Aorta (tissue), 5 donors: ENCODE measurements at places on chromosomes 2 and 18. TPM values are rescaled to one million over a fixed set of nuclear protein-coding genes. Genes with fewer than 3 reads are reported as not detected.

B3GNT7 gene
- total RNA-seq: 4.0 TPM

AKAIN1 gene
- not detected for total RNA-seq

EFEMP1 gene
- total RNA-seq: 793 TPM

TUBA4B gene
- not detected for total RNA-seq

KDSR gene
- 74.3 TPM for total RNA-seq

CFAP65 gene
- total RNA-seq: not detected

ERBB4 gene
- 28.6 TPM for total RNA-seq

DNA sequence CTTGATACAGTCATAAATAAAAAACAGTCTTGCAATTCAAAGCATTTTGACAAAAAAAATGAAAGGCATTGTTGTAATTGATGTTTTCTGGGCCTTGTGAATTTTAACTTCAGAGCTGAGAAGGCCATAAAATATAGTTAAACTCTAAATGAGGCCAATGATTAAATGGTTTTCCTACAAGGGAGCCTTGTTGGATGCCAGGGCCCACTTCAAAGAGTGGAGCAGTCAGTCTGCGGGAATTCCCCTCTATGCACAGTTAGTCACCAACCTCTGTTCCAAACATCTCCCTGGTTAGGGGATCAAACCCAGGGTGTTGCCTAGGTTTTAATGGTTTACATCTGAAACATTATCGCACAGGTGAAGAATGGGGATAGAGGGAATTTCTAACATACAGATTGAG lies 143.4 kb downstream of the NCKAP5 start:
- H3K4me3 ChIP-seq: no peak overlapping the region
- no peak overlapping the region for H3K27ac ChIP-seq
- H3K27me3 ChIP-seq: no peaks in the 10 kb centered on the region
- no peaks in the 10 kb centered on the region for H3K36me3 ChIP-seq

DNA sequence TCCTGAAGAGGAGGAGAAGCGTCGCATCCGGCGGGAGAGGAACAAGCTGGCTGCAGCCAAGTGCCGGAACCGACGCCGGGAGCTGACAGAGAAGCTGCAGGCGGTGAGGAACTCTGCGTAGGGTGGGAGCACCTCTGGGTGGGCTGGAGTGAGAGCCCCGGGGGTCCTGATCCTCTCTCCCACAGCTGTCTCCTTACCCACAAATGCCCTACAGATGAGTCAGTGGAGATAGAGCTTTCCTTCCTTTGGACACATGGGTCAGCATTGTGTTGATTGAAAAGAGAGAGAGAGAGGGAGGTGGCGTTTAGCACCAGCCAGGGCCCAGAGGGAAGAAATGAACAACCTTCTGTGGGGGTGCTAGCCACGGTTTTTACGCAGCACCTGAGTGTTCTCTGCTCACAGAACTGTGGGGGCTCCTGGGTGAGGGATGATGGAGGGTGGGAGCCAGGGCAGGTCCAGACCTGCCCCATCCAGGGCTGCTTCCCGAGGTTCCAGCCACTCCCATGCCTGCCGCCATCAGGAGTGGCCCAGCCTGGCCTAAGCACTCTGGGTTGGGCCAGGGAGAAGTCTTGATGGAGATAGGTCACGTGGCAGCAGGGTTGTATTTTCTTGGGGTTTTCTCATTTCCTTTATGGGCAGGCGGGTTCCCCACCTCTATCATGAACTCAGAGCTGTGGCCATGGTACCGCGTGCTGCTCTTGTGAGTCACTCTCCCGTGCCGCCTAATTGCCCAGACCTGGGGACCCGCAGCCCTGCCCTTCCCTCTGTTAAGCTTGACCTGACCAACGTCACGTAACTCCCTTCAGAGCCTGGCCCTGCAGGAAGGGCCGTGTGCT lies 16.3 kb downstream of the FOSL2 start:
- H3K4me1 ChIP-seq: no peaks in the 10 kb centered on the region
- H3K27me3 ChIP-seq: no peaks in the 10 kb centered on the region
- no peak overlapping the region for H3K27ac ChIP-seq
- H3K36me3 ChIP-seq: peaks cover 7% of the 10 kb centered on the region

DNA sequence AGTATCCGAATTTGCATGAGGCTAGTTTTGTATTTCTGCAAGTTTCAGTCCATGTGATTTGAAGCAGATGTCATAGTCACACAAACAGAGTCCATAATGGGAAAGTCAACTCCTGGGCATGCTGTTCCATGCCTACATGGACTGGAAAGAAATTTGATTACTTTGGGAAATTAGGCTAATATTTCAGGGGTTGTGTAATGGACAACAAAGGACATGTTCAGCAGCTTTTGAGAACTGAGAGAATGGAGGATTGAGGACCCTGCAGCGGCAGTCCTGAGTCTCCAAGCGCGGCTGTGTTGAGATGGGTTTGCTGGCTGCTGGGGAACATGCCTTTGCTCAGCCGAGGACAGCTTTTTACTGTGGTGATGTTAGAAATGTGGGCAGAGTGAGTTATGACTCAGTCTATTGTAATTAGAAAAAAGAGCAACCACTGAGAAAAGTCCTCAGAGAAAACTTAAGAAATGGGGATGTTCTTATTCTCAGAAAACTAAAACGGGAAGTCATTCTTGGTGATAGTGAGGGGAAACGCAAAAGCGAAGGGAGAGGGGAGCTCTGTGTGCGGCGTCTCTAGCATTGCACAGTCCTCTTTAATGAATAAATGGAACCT lies 149.2 kb downstream of the FAM210A start:
- no peak overlapping the region for H3K27ac ChIP-seq
- no peaks in the 10 kb centered on the region for H3K36me3 ChIP-seq
- H3K4me3 ChIP-seq: no peak overlapping the region

GRCh38 chr2:127567351-127567854 lies 31.9 kb downstream of the MYO7B start:
- H3K4me3 ChIP-seq: no peak overlapping the region
- no peak overlapping the region for H3K27ac ChIP-seq

GRCh38 chr2:95350368-95350767 lies 52.1 kb upstream of the FAHD2A start:
- no peak overlapping the region for H3K27ac ChIP-seq
- H3K36me3 ChIP-seq: no peaks in the 10 kb centered on the region
- DNase-seq: peak; percentile 36
- no peak overlapping the region for H3K4me3 ChIP-seq
- no peaks in the 10 kb centered on the region for H3K27me3 ChIP-seq

DNA sequence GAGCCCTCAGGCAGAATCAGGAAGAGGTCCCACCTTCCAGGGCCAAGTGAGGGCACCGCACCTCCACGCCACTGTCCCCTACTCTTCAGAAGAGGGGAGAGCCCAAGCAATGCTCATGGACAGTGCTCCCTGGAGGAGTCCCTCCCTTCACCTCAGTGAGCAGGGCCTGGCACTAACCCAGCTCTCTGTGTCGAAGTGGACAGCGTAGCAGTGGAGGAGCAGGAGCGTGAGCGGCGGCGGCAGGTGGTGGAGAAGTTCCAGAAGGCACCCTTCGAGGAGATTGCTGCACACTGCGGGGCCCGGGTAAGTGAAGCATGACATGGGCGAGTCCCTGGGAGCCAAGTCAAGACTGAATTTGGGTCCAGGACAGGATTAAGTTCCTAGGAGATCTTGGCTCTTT lies 16.7 kb downstream of the POMC start:
- DNase-seq: peak; percentile 69
- no peaks in the 10 kb centered on the region for H3K27me3 ChIP-seq
- H3K36me3 ChIP-seq: no peaks in the 10 kb centered on the region
- H3K4me3 ChIP-seq: no peak overlapping the region

DNA sequence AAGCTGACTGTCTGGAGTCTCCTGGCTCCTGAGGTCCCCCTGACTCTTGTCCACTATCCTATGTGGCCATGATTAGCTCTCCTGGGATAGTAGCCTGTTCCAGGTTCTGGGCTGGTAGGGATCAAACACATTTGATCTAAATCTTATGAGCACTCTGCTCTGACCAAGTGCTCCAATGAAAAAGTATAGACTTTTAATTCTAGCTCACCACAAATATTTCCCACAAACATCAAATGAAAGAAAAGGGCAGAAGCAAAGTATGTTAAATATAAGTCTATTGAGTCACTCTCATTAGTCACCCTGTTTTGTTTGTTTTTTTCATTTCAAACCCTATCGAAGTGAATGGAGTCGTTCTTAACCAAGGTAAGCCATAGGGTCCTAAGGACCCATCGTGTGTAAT lies 39.7 kb upstream of the NEDD4L start:
- DNase-seq: no peak
- H3K4me1 ChIP-seq: no peaks in the 10 kb centered on the region
- H3K27me3 ChIP-seq: no peaks in the 10 kb centered on the region
- H3K36me3 ChIP-seq: no peaks in the 10 kb centered on the region
- no peak overlapping the region for H3K4me3 ChIP-seq

GRCh38 chr2:8615576-8616281 lies 66.1 kb upstream of the ID2 start:
- no peaks in the 10 kb centered on the region for H3K27me3 ChIP-seq
- no peaks in the 10 kb centered on the region for H3K4me1 ChIP-seq
- no peak overlapping the region for H3K4me3 ChIP-seq
- H3K27ac ChIP-seq: no peak overlapping the region

DNA sequence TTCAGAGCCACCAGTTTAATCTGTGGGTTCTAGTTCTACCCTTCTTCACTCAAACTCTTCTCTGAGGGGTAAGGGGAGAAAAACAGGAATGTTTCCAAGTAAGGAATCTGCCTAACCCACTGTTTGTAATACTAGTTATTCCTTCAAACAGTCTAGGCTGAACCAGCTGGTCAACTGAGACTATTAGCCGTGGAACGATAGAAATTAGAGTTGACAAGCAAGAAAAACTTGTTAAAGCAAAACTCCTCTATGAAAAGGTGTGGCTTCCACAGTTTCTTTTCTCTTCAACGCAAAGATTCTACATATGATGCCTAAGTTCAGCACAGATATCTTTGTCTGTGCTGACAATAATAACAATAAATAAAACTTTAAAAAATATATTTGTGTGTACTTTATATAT lies 11.5 kb downstream of the PAIP2B start:
- H3K27ac ChIP-seq: no peak overlapping the region
- H3K4me1 ChIP-seq: no peaks in the 10 kb centered on the region
- H3K27me3 ChIP-seq: no peaks in the 10 kb centered on the region
- H3K4me3 ChIP-seq: no peak overlapping the region
- H3K36me3 ChIP-seq: no peaks in the 10 kb centered on the region

GRCh38 chr18:51134721-51135120 lies 62.8 kb downstream of the MEX3C start:
- H3K4me1 ChIP-seq: no peaks in the 10 kb centered on the region
- no peak for DNase-seq
- no peaks in the 10 kb centered on the region for H3K36me3 ChIP-seq
- no peak overlapping the region for H3K27ac ChIP-seq
- no peaks in the 10 kb centered on the region for H3K27me3 ChIP-seq
